Mesendoderm (in vitro differentiated cells): ENCODE measurements at places on chromosomes 16 and 17.

- peak; percentile 85 for DNase-seq
Measured at GRCh38 chr16:10641953-10642949, 52.5 kb downstream of the TEKT5 start.

GRCh38 chr17:72724267-72724666 lies 368.2 kb downstream of the SLC39A11 start:
- no peak for DNase-seq

DNA sequence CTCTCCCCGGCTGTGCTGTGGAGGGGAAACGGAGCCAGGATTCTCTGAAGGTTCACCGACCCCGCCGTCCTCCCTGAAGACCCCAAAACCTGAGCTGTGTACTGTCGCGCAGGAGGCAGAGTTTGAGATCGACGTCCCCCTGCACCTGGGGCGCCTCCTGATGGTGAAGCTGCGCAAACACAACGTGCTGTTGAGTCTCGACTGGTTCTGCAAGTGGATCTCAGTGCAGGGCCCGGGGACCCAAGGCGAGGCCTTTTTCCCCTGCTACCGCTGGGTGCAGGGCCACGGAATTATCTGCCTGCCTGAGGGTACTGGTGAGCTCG lies 62.6 kb upstream of the TEKT1 start:
- DNase-seq = peak; percentile 75

- DNase-seq = no peak
Measured at GRCh38 chr17:8066841-8067775, 20.4 kb downstream of the ALOX12B start.

DNA sequence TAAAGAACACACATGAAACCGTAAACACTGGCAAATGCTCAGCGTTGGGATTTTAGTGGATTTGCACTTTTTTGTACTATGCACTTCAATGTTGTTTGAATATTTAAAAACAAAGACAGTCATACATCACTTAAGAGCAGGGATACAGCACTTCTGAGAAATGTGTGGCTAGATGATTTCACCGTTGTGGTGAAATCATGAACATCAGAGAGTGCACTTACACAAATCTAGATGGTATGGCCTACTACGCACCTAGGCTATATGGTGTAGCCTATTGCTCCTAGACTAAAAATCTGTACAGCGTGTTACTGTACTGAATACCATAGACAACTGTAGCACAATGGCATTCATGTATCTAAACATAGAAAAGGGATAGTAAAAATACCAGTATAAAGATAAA lies 37.6 kb upstream of the CNEP1R1 start:
- DNase-seq = no peak

GRCh38 chr17:81806461-81807209 lies 2.7 kb downstream of the GCGR start:
- no peak for DNase-seq

DNA sequence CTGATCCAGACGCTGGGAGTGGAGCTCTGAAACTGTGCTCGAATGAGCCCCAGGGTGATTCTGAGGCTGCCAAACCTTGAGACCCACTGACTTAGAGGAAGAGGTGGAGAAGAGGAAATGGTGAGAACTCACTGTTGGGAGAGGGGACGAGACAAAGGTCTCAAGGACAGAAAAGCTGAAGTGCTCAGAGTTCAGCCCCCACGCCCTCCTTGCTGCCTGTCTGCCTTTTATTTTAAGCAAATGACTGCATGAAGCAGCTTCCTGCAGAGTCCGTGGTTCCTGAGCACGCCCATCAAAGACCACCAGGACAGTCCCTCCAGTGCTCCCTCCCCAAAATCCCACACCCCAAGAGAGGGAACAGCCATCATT lies 20.4 kb downstream of the COTL1 start:
- no peak for DNase-seq

GRCh38 chr17:34254146-34254545 lies 939 bp upstream of the CCL2 start:
- peak; percentile 42 for DNase-seq

DNA sequence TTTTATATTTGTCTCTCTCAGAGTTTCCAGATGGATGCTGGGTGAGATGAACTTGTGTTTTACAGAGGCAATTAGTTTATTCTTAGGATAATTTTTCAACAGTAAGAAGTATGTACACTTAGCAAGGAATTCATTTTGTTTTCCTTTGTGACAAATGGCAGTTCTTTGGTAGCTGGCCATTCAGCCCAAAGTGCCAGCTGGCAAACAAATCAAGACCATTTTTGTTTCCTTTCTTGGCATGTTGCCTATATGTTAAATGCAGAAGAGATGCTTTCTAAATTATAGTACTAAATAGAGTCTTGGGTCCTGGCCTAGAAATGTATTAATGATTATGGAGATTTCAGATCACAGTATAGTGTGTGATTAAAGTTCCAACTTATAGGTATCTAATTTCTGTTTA lies 337.1 kb downstream of the CNTNAP4 start:
- DNase-seq = no peak

DNA sequence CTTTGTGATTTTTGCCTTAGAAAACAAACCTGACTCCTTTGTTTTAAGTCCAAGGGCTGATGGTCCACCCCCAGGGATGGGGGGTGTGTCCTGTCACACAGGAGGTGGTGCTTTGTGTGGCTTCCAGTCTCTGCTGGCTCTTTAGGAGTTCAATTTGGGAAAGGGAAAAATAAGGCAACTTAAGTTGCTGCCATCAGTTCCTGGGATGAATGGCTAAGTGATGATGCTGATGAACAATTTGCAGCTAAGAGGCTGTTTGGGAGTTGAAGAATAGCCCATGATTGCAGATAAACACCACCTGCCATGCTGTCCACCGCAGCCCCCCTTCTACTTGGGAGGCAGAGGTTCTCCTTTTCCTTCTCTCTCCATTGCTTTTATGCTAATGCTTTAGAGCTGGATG lies 40.2 kb downstream of the ARL4D start:
- peak; percentile 83 for DNase-seq

- DNase-seq = peak; percentile 13
Measured at GRCh38 chr16:15782573-15783365, 74.1 kb downstream of the MYH11 start.

DNA sequence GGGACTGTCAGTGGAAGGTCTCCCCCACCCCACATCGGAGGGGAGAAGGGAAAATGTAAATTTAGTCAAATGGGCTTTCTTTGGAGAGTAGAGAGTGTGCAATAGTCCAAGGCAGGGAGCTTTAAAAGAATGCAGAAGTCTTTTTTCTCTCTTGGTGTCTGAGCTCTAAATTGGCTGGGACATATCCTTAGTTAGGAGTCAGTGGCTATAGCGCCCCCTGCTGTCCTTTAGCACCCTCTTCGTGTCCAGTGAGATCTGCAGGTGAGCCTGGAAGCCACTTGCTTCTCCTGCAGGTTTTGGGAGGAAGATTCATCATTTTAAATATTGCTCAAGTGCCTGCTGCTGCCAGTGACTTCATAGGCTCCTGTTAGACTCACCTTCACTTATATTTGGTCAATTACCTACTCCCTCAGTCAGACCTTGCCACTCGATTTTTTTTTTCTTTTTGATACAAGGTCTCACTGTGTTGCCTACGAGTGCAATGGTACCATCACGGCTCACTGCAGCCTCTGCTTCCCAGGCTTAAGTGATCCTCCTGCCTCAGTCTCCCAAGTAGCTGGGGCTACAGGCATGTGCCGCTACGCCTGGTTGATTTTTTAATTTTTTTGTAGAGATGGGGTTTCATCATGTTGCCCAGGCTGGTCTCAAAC lies 174.8 kb downstream of the PRKCB start:
- peak; percentile 77 for DNase-seq

DNA sequence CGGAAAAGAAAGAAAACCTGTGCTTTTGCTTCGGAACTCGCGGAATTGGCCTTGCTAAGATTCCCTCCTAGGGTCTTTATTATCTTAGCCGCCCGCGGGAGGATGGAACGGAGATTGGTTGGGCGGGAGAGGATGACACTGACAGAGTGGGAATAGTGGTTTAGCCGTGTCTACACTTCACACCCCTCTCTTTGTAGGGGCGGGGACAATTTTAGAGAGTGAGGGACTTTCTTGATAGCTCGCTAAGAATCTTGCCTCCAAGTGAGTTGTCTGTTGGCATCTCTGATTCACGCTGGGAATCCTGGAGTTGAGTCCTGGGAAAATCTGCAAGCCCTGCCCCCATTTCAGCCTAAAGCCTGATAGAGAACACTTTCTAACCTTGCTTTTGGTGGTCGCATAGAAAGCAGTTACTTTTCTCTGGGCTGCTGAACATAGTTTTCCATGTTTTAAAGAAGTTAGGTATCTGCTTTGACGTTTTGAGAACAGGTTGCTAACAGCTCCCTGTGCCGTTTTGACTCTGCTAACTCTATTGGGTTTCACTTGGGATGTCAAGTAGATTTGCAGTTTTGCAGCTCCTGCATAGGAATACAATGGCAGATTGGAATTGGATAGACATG lies 697 bp downstream of the NOL11 start:
- peak; percentile 83 for DNase-seq
